Right lobe of liver (tissue), 6 donors: ENCODE measurements at places on chromosomes 5 and 9. TPM values are rescaled to one million over a fixed set of nuclear protein-coding genes. Genes with fewer than 3 reads are reported as not detected.

Gene HAPLN1
- 0.16 TPM for total RNA-seq

Gene TAF11L5
- total RNA-seq: not detected

DNA sequence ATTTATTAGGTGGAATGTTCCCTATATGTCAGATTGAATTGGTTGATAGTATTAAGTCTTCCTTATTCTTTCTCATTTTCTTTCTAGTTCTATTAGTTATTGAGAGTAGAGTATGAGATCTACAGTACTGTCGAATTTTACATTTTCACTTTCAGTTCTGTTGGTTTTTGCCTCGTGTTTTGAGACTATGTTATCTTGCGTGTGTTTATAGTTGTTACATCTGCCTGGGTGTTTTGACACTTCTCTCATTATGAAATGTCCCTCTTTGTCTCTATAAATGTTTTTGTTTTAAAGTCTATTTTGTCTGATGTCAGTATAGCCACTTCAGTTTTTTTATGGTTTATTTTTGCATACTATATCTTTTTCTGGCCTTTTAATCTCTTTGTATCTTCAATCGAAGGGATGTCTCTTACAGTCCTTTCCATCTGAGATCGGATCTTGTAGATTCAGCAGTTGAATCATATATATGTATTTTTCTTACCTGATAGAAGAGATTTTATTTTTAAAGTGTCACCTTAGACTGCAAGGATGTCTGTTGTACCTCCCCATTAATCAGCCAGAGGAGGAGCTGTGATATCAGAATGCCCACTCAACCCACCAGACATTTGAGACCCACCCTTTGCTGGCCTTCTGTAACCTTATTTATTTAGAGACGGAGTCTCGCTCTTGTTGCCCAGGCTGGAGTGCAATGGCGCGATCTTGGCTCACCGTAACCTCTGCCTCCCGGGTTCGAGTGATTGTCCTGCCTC is 20.7 kb downstream of the EHMT1 start:
- no peak for DNase-seq

DNA sequence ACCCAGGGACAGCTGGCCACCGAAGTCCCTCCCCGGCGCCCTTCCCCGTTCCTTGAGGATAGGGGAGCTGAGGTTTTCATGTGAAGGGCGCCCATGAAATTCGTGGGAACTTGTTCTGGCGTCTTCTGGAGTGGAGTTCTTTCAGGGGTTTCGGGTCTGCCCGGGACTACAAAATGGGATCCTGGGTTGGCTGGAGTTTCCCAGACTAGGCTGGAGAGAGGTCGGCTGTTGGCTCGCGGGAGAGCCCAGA is 3.6 kb upstream of the RGMB start:
- peak; percentile 60 for DNase-seq

- no peak for DNase-seq
Observed at GRCh38 chr5:114001076-114001475, 360.8 kb upstream of the KCNN2 start.

- DNase-seq: no peak
Observed at GRCh38 chr9:123457583-123457982, 101.6 kb downstream of the CRB2 start.
